ENCODE measurements at places on chromosomes 1 and 21.

GRCh38 chr1:1181938-1182410 lies 8.3 kb downstream of the TTLL10 start:
- DNase-seq, result no peak

DNA sequence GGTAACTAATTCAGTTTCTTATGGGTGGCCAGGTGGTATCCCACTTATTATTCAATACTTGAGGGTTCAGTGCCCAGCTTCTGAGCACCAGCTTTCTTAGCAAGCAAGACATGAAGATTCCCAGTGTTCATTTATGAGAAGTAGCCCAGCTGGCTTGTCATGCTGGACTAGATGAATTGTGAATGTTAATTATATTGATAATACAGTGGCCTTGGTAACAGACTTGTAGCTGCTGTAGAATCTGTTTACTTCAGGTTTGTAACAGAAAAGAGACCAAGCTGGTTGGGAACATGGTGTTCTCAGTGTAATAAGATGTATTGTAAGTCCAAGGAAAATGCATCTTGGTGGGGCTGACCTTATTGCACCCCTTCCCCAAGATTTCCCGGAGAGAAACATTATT lies 10.1 kb downstream of the AHCYL1 start:
- no peak for DNase-seq

- DNase-seq, result no peak
These were observed 138.3 kb upstream of the LMO4 start for GRCh38 chr1:87190402-87190801.

DNA sequence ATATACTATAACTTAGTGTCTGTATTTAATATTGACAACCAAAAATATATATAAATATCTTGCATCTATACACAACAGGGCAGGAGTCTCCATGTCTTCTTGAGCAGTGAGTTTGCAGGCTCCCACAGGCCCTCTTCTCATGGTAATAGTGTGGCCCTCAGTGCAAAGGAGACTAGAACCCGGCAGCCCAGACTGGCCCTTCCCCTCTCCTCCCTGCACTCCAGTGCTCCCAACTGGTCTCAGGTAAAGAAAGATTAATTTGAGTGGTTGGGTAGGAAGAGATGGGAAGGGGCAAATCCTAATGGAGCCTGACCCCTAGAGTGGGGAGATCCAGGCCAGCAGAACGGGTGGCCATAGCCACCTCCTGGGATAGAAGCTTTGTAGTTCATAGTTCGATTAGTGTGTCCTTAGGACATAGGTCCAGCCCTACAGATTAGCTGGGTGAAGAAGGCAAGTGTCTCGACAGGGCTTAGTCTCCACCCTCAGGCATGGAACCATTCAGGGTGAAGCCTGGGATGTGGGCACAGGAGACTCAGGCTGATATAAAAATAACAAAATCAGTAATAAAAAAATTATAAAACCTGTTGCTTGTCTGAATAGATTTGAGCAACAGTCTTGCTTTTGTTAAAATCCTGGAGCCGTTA lies 32.3 kb downstream of the SLC2A1 start:
- no peak for DNase-seq

GRCh38 chr1:168368131-168368530 lies 87.5 kb downstream of the TBX19 start:
- DNase-seq, result no peak

GRCh38 chr1:4963251-4963650 lies 308.8 kb downstream of the AJAP1 start:
- DNase-seq, result no peak

- no peak for DNase-seq
These were observed 62.7 kb upstream of the BCL10 start for GRCh38 chr1:85339089-85339488.

DNA sequence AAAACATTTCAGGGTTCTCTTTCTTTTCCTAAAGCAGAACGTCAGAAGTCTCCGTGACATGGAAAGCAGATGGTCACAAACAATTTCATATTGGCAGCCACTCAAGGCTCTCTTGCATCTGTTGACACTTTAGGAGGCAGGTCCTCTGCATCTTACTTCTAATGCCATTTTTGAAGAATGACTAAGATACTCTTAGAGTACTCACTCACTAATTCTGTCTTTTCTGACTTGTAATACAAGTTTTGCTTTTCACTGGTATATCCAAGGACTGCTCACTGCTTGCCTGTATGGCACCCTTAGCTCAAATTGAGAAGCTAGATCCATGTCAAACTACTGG lies 68.3 kb downstream of the PRRX1 start:
- DNase-seq, result no peak

GRCh38 chr1:58391056-58391455 lies 155.5 kb downstream of the OMA1 start:
- DNase-seq, result no peak

GRCh38 chr1:203278082-203278884 lies 27.0 kb upstream of the BTG2 start:
- no peak for DNase-seq

- DNase-seq, result no peak
These were observed 74.9 kb downstream of the DAB1 start for GRCh38 chr1:57348921-57349320.

- no peak for DNase-seq
These were observed 277.5 kb upstream of the LYPLAL1 start for GRCh38 chr1:218896202-218896601.

DNA sequence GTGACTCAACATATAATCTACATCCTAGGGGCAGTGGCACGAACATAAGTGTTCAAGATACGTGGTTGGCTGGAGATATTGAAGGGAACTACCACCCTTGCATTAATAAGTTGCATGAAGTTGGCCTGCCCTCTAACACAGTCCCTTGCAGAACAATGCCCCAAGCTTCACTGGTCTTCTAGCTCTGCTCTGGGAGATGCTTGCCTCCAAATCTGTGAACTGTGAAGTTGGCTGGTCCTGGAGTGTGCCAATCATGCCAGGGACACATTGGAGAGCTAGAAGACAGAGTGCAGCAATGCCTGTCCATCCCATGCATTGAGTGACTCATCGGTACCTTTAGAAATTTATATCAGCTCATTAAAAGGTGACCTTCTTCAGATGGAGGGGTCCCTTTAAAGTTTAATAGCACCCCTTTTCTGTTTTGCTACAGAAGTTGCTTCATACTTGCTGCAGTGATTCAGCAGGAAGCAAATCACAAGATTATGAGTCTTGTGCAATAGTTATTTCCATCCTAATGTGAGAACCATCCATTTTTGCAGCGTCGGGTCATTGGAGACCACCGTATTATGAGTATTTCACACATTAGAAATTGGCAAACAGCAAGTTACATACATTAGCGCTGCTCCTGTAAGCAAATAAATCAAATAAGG lies 55.2 kb upstream of the KAZN start:
- DNase-seq, result no peak

DNA sequence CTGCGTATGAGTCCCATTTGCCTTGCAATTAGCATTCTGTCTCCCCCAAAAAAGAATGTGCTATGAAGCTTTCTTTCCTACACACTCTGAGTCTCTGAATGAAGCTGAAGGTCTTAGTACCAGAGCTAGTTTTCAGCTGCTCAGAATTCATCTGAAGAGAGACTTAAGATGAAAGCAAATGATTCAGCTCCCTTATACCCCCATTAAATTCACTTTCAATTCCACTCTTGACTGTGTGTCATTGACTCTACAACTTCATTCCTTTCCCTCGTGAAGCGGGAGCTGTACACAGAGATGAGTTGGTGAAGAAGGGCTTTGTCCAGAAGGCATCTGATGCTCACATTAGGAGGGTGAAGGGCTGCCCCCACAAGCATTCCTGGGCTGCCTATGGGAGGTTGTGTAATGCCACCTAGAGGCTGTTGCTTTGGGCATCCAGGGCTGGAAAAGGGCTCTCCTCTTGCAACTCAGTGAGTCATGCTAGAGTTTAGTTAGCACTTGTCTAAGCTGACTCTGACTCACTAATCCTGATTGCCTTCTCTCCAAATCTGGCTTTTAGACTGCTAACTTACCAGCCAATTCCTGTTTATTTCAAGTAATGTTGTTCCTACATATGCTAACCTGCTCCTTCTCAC lies 1.8 kb downstream of the SPRR1B start:
- DNase-seq, result peak; percentile 69

DNA sequence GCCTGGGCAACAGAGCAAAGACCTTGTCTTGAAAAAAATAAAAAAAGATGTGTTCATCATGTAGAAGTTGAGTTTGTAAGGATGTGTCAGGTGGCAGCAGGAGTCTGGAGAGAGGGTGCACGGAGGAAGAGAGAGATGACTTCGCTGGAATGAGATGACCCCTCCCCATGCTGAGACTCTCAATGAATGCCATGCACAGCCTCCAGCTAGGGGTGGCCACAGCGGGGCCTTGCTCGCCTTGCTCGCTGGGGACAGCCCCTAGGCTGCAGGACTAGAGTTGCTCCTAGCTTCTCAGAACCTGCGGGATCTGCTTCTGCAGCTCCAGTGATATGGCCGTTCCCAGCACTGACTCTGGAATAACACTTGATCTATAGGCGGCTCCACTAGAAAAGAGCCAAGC lies 6.6 kb upstream of the C2CD2 start:
- no peak for DNase-seq

DNA sequence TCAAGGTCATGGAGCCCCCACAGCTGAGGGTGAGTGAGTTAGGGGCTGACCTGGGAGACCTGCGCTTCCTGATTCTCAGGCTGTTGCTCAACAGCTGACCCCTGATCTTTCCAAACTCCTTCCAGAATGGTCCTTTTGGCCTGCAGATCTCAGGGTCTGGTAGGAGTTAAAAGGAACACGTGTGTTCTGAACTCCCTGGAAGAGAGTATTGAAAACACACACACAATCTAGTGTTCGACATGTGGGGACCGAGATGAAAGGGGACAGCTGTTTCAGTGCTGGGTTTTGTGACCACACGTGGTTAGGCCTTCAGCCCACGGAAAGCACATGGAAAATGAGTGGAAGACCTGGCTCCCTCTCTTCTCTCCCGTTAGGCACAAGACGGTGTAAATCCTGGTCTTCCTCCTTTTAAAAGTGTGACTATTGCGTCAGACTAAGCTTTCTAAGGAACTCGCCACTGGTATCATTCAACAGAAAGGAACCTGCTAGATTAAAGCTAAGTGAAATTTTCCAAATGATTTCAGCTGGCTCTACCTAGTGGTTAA lies 49.6 kb downstream of the RUNX1 start:
- no peak for DNase-seq

GRCh38 chr1:67571901-67572593 lies 113.0 kb upstream of the GADD45A start:
- DNase-seq, result no peak

DNA sequence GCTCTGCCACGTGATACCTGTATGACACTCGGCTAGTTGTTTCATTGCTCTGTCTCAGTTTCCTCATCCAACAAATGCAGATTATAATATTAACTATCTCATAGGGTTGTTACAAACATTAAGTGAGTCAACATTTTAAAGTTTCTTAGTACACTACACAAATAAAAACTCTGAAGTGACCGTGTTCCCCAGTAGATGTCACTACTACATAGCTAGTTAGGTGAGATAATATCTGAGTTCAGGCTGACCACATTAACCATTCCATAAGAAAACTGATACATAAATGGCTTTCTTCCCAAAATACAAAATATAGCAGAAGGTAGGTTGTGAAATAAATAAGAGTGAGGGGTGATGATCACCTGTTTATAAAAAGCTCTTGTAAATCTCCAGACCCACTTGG lies 214.1 kb downstream of the NUF2 start:
- peak; percentile 36 for DNase-seq

- no peak for DNase-seq
These were observed 678 bp upstream of the PTTG1IP start for GRCh38 chr21:44874240-44874496.

- peak; percentile 63 for DNase-seq
These were observed 51.1 kb upstream of the CFHR3 start for GRCh38 chr1:196723325-196724185.

- no peak for DNase-seq
These were observed 59.5 kb downstream of the MRPS6 start for GRCh38 chr21:34132926-34133325.

GRCh38 chr1:241825581-241825980 lies 22.4 kb upstream of the EXO1 start:
- DNase-seq, result no peak

DNA sequence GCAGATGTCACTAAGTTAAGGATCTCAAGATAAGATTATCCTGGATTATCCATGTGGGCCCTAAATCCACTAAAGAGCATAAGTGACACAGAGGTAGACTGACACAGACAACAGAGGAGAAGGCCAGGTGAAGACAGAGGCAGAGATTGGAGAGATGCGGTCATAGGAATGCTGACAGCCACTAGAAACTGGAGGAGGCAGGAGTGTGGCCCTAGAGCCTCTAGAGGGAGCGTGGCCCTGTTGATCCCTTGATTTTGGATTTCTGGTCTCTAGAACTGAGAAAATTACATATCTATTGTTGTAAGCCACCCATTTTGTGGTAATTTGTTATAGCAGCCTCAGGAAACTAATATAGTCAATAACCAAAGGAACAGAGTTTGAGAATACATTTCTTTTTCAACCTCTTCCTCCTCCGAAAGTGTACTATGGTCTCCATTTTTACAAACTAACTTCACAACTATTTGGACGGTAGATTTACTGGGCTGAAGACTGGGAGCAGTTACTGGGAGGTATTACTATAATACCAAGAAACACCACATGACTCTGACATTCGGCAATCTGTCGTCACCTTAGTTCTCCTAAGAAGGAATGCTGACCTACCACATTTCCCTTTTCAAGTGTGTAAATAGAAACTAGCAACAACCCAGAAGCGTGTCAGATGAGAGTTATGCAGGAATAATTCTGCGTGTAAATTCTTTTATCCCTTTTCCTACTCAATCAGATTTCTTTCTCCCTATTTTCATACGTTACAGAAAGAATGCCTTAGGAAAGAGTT lies 116.0 kb upstream of the ZNHIT6 start:
- no peak for DNase-seq

DNA sequence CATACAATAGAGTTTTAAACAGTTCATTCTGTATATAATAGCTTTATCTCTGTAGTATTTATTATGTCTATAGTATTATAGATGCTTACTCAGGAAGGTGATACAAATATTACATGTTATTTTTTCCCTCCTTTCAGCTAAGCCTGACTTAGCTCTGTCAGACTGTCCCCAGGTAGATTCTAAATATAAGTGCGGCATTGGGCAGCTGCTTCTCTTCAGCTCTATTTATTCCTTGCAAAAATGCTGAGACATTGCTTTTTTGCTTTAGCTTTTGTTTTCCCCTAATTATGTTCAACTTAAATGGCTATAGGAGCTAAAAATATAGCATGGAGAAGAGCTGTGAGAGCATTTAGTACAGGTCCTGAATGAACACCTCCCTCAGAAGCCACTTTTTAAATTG lies 203.2 kb upstream of the BEND5 start:
- no peak for DNase-seq

GRCh38 chr1:159990005-159990404 lies 36.0 kb upstream of the SLAMF9 start:
- DNase-seq, result no peak

GRCh38 chr1:221712198-221712684 lies 29.6 kb downstream of the DUSP10 start:
- DNase-seq, result no peak
